ENCODE measurements at places on chromosomes 3 and 15.

- no peak for DNase-seq
Observed at GRCh38 chr15:82803793-82804574, 1.9 kb downstream of the FSD2 start.

- no peak for DNase-seq
Observed at GRCh38 chr3:120039642-120040610, 54.3 kb downstream of the GSK3B start.

DNA sequence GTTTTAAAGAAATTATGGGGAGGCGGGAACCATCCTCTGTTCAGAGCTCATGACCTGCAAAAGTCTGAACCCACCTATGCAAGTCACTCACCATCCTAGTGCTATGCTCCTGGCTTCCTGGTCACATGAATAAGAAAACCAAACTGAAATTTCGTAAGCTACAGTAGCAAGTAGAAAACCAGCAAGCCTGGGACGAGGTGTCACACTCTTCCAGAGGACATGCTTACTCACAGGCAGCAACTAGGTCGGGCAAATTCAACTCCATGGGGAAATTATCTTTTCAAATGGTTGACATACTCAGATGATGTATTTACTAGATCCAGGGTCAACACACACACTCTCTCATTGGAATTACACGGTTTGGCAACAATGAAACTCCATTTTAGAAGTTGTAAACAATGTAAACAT is 31.3 kb downstream of the LDHAL6B start:
- no peak for DNase-seq

DNA sequence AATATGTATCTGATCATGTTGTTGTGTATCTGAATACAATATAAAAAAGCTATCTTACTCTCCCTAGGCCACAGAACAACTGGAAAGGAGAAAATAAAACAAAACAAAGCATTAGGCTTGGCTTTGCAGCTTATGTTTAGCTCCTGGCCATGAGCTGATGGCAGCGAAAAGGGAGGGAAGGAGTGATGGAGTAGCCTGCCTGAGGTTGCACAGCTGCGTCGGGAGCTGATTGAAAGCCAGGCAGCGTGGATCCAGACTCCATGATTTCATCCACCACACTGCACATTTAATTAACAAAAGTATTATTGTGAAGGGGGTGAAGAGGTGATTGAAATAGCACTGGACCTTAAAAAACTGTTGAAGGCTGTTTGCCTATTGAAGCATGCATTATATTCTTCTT is 212.2 kb downstream of the GABRG3 start:
- no peak for DNase-seq

DNA sequence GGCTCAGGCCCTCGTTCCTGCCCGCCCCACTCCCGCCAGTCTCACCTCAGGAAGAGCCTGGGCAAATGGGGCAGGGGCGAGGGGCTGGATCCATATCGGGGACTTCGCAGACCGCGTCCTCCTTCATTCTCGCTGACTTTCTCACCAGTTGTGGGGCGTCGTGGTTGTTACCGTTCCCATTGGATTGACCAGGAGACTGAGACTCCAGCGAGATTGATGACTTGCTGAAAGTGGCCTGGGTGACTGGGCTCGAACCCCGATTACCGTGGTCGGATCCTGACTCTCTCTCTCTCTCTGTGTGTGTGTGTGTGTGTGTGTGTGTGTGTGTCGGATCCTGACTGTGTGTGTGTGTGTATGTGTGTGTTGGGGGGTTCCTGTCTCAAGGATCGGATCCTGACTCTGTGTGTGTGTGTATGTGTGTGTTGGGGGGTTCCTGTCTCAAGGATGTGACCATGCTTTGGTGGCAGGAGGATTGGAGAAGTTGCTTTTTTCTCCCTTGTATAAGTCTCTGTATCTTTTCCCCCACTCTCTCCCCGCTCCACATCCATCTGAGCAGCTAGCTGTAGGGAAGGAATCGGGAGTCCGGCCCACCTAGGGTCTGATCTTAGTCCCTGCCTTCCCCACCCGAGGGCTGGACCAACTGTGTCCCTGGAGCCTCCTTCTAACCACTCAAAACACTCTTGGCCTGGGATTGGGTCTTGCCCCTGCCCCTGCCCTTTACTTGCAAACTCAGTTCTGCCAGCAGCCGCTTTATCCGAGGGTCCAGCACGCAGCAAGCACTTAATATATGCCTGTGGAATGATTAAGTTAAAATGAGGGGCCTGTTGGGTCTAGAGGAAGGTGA is 603 bp downstream of the PLEKHO2 start:
- no peak for DNase-seq

DNA sequence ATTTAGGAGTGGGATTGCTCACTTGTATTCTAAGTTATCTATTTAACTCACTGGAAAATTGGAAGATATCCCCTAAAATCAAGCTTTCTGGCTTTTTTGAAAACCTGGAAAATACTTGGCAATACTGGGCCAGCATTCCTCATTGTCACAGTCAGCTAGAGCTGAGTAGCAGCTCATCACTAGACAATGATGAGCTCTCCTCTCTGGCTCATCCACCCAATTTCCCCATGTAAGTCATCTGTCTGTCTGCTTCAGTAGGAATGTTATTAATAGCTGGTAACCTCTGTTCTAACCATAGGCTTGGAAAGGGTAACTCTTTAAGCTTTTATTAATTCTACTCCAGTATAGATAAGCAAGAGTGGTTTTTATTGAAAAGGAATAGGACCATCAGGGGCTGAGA is 39.7 kb upstream of the PIK3R4 start:
- no peak for DNase-seq

- DNase-seq = no peak
Observed at GRCh38 chr15:56244811-56245576, 1.3 kb upstream of the RFX7 start.

- DNase-seq = no peak
Observed at GRCh38 chr15:89551550-89551949, 23.7 kb upstream of the TICRR start.

DNA sequence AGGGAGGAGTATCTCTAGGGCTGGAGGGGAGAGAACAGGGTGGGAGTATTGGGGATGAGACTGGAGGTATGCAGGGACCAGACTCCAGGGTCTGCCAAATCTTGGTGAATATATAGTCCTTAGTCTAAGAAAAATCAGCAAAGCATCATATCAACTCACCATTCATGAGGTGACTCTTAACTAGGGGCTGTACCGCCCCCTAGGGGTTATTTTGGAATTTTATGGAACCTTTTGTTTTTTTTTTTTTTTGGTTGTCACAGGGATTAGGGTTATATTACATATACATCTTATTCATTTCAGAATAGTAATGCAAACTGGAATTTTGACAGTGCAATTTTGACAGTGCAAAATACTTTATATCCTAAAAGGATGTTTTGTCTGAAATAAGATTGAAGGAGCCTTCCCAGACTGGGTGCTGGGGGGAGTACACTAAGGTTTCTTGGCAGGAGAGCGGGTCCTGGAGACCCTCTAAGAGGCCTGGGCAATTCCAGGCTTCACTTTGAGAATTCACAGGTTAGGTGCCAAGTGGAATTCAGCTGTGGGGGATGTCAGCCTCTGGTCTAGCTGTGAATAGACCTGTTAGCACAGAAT is 7.5 kb downstream of the CMTM7 start:
- no peak for DNase-seq

DNA sequence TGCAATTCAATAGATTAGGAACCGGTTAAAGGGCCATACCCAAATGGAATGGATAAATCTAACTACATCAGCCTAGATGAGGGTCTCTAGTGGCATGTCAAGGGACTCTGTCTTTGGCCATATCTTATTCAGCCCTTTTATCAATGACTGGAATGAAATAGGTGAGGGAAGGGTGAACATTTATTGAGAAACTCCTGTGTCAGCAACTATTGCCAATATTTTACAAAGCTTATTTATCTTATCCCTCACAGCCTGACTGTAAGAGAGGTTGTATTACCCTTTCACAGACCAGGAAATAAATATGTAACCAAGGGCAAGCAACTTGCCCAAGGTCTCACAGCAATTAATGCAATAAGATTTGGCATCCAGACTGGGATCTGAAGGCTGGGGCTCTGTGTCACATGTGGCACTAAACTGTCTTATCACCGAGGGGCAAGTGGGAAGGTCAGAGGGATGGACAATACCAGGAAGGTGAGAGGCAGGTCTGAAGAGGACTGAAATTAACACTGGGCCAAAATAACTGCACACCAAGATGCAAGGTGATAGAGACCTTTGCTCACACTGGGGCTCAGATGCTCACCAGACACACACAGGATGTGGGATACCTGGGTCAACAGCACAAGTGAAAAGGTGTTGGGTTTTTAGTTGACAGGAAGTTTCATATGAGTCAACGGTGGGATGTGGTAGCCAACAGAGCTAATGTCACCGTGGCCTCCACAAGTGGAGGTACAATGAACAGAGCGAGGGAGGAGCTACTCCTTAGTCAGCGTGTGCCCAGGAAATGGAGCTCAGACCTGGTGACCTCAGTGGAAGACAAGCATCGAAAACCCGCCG is 261.3 kb downstream of the RPLP1 start:
- no peak for DNase-seq

DNA sequence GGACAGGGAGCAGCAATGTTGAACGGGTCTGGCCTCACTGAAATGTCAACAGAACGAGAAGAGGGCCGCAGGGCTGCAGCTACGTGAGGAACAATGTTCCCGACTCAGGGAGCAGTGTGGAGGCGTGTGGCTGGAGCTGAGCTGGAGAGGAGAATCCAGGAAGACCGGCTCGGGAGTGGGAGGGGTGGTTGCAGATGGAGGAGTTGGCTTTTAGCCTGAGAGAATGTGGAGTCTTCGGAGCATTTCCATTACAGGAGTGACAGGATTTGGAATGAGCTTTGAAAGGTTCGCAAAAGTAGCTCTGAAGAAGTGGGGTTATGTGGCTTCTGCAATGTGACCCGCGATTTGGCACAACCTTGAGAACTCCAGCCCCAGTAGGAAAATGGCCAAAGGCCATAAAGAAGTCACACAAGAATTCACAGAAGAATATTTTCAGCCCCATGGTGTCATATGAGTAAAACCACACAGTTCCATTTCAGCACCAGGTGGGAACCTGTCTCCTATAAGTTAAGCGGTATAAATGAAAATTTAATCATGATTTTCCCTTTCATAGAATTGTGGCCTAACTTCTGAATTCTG is 78.8 kb upstream of the NSMCE3 start:
- no peak for DNase-seq

DNA sequence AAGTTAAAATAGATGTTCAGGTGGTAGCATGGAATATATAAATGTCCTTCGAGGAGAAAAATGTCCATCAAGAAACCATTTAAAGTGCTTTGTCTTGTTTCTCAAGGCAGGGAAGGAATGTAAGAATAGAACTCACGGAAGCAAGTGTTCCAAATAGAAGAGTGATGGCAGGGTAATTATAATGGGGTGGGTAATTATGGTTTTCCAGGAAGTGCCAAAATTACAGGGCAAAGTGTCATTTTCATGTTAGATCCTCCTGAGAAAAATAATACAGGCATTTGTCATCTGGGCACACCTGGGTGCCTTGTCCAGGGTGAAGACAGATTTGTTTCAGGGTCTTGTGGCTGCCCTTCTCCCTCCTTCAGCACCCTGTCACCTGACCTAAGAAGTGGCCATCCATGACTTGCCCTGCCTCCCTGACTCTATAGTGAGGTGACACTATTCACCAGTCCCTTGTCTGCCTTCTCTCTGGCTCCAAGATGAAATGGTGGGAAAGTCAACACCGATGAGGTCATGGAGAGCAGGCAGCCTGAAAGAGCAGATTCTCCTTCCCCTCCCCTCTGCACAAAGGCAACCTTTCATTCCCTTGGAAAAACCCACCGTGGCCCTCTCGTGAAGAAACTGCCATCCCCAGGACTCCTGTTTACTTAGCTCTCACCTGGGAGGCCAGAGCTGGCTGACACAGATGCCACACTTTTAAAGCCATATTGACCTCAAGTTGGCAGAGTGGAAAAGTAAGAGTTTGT is 45.1 kb upstream of the AMOTL2 start:
- no peak for DNase-seq

DNA sequence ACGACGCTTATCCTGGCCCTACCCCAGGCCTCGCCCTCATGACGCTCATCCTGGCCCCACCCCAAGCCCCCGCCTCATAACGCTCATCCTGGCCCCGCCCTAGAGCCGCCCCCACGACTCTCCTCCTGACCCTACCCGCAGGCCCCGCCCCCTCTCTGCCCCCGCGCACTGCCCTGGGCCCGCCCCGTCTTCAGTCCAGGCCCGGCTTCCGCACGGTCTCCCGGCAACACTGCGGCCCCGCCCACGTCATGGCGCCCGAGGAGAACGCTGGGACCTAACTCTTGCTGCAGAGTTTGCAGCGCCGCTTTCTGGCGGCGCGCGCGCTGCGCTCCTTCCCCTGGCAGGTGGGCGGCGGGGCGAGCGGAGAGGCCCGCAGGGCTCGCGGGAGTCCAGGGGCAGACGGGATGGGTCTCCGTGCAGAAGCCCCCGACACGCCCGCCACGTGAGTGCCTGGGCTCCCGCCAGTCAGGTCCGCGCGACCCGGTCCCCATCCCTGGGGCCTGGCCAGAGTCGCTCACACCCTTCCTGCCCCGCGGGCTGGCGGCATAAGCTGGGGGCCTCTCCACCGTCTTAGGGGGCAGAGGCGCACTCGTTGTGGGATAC is 52.5 kb upstream of the ROPN1B start:
- peak; percentile 67 for DNase-seq
